ENCODE measurements at places on chromosomes 13 and 19.
A peak's percentile ranks its signal among the peaks of the same experiment; 100 is the strongest.

GRCh38 chr13:111327730-111328573, 7.5 kb downstream of the TEX29 start:
- DNase-seq = no peak

- DNase-seq = no peak
Measured at GRCh38 chr13:96946709-96947311, 47.5 kb downstream of the OXGR1 start.

DNA sequence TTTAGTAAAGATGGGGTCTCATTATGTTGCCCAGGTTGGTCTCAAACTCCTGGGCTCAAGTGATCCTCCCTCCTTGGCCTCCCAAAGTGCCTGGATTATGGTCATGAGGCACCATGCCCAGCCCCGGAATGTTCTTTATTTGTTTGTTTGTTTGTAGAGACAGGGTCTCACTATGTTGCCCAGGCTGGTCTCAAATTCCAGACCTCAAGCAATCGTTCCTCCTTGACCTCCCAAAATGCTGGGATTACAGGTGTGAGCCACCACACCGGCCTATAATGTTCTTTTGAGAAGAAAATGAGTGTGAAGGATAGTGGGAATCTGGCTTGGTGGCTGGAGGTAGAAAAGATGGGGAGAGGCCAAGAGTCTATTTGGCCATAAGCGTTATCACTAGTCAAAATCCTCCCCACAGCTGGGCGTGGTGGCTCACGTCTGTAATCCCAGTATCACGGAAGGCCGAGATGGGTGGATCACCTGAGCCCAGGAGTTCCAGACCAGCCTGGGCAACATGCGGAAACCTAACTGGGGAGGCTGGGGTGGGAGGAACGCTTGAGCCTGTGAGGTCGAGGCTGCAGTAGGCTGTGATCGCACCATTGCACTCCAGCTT, 5.2 kb upstream of the BBC3 start:
- no peak for DNase-seq

DNA sequence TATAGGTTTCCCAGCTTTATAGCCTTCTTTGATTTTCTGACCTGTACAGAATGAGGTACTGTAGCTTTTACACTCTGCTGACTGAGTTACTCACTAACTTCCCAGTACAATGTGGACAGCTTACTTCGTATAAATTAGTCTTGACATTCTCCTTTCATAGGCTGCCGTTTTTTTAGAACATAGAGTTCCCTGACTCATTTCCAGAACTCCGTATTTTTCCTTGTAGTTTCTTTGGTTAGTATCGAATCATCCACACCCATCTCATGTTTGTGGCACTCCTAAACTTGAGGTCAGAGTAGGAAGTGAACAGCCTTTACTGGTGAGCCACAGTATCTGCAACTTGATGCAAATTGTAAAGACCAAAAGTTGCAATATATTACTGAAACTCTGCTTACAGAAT, 303.9 kb downstream of the SLITRK5 start:
- DNase-seq = no peak

DNA sequence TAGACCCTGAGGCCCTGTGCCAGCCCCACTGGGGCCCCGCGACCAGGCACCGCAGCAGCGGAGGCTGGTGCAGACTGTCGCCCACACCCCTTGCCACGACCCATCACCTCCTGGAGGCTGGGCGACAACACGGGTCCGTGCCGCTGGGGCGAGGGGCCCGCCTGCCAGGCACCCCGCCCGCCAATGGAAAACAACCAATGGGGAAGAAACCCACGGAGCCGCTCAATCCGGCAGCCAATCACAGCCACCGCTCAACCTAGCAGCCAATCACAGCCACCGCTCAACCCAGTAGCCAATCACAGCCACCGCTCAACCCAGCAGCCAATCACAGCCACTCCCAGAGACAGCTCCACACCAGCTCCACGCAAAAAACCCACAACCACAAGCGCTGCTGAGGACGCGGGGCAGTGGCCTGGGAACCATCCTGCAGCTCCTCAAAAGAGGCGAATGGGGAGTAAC, 29.7 kb downstream of the GPX4 start:
- DNase-seq = no peak

DNA sequence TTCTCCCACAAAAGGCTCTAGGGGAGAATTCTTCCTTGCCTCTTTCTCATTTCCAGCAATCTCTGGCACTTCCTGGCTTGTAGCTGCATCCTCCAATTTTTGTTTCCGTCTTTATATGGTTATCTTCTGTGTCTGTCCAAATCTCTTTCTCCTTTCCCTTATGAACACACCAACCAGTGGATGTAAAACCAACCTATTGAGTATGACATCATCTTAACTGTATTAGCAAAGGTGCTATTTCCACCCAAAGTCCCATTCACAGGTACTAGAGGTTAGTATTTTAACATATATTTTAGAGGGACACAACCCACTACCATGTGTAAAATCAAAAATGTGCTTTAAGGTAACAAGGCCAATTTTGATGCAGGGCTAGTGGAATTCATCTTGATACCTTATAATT, 129.0 kb downstream of the RAP2A start:
- no peak for DNase-seq

DNA sequence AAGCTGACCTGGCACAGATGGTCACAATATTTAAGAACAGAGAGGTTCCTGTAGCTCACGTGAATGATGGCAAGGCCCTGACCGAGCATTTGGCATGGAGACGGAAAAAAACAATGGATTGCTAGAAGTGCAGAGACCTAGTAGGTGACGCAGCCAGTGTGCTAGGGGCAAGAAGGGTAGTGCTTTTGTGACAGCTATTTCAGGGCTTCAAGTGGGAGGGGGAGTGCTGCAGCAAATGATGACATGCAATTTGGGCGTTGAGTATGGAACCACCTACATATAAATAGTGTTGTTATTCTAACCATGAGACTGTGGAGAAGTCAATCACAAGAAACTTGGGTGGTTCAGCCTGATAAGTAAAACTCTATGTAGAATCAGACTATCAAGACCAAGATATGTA, 65.7 kb upstream of the IL17D start:
- no peak for DNase-seq

GRCh38 chr13:95530178-95530577, 22.3 kb upstream of the CLDN10 start:
- peak; percentile 51 for DNase-seq

GRCh38 chr19:46035986-46036743, 4.6 kb downstream of the IGFL4 start:
- no peak for DNase-seq

DNA sequence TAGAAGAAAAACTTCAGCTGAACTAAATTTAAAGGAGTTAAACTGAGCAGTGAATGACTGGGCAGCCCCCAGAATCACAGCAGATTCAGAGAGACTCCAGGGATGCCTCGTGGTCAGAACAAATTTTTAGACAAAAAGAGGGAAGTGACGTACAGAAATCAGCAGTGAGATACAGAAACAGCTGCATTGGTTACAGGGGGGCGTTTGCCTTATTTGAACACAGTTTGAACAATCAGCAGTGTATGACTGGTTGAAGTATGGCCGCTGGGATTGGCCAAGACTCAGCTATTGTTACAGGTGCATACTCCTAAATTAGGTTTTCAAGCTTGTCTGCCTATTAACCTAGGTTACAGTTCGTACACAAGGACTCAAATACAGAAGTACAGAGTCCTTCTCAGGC, 2.2 kb upstream of the SPRYD7 start:
- DNase-seq = no peak

- no peak for DNase-seq
Measured at GRCh38 chr13:54383604-54384003, 1355.0 kb downstream of the OLFM4 start.

- no peak for DNase-seq
Measured at GRCh38 chr19:54561840-54562239, 11.8 kb upstream of the LILRA2 start.

Measured in NCI-H2107 (cell line).